Urothelium cell line (cell line): ENCODE measurements at places on chromosomes 1 and 21.

DNA sequence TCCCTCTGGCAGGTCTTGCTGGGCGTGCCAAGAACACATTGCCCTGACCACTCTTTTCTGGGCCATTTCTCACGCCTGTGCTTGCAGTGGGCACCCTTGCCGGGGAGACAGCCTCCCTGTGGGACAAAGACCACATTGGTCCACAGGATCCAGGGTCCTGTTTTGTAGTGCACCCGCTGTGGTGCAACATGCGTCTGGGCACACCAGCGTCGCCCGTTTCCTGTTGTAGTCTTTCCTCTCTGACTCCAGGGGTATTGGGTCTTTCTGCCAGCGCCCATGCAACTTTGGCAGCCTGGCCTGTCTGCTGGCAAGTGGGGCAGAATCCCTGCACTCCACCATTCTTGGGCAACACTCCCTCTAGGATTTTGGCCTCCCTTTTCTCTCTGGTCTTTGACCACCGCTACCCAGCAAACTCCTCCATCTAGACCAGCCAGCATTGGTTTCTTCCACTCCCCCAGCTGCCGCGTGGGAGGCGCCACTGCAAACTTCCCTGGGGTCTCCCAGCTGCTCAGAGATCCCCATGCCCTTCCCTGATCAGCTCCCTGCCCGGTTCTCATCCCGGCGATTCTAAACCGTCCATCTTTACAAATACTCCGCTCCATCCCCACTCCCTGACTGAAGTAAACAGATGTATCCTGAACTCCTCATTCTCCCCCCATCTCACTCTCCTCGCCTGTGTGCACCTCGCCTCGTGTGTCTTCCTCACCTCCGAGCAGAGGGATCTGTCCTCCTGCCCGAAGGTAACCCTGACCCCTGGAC, 1.2 kb upstream of the TPRG1L start:
- DNase-seq = no peak

GRCh38 chr1:163128282-163128681, 59.1 kb downstream of the RGS4 start:
- no peak for DNase-seq

DNA sequence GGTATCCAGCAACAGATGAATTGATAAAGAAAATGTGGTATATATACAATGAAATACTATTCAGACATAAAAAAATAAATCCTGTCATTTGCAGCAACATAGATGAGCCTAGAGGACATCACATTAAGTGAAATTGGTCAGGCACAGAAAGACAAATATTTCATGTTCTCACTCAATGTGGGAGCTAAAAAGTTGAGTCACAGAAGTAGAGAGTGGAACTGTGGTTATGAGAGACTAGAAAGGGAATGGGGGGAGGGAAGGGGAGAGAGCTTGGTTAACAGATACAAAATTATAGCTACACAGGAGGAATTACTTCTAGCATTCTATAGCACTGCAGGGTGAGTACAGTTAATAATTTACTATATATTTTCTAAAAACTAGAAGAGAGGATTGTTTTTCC, 37.1 kb upstream of the SERPINC1 start:
- DNase-seq = no peak

DNA sequence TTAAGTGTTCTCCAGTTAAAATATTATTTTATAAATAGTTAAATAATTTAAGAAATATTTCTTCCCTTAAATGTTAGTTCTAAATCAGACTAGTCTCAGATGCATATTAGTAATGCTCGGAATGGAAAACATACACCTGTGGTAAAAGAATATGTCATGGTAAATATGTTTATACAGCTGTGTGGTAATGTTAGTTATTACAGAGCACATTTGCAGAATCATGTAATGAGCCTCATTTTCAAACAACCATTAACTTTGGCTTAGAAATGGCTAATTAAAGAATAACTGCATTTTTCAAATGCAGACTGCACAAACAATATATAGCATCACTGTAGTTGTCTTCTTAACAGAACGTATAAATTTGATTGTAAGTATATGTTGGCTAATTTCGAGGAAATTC, 90.3 kb downstream of the DISP1 start:
- DNase-seq = no peak

DNA sequence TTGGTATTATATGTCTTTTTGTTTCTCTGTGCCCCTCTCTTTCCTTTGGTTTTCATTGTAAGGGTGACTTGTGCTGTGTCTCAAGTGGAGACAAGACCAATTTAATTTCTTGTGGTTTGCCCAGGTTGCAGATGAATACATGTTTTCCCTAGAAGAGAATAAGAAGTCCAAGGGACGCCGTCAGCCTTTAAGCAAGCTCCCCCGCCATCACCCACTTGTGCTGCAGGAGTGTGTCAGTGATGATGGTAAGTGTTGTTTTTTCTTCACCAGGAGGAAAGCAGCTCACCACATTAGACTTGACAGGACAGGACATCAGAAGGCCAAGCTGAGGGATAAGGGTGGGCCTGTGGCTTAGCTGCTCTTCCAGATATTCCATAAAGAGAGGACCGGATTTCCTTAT, 23.8 kb upstream of the ST3GAL3 start:
- no peak for DNase-seq
